ENCODE measurements at places on chromosomes 5 and 9.
A peak's percentile ranks its signal among the peaks of the same experiment; 100 is the strongest.

- no peak for DNase-seq
Observed at GRCh38 chr5:132771503-132771998, 5.5 kb downstream of the SEPTIN8 start.

DNA sequence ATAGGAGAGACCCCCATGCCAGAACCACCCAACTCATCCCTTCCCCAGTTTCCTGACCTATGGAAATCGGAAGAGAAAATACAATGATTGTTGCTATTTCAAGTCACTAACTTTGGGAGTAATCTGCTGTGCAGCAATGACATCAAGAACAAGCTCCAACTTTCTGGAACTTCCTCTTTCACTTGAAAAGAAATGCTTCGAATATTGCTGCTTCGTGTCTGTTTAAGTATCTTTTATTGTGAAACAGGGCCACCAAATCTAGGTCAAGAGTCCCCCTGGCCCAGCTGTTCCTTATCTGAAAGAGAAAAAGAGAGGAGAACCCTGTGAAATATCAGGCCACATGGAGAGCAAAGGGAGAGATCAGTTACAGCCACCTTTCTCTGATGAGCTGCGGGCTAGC lies 59.4 kb upstream of the DNAH5 start:
- DNase-seq: no peak

DNA sequence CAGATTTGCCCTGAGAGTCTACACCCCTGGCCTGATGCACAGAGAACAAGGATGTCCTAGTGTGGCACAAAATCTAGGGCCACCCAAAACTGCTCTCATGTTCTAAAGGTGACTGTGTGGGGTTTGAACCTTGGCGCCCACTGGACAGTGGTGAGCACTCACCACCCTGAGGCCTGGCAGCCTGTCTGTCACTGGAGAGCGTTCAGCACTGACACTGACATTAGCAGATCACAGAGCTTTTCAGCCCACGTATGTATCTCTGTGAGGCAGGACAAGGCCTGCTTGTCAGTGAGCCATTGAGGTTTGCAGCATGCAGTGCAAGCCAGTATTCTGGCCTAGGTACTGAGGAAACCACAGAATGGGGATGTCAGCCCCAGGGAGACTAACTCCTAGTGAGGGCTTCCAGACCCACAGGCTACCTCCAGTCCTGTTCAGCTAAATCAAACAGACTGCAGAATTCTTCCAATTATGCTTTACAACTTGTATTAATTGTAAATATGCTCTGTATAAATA lies 38.9 kb upstream of the SLC2A8 start:
- peak; percentile 75 for DNase-seq

DNA sequence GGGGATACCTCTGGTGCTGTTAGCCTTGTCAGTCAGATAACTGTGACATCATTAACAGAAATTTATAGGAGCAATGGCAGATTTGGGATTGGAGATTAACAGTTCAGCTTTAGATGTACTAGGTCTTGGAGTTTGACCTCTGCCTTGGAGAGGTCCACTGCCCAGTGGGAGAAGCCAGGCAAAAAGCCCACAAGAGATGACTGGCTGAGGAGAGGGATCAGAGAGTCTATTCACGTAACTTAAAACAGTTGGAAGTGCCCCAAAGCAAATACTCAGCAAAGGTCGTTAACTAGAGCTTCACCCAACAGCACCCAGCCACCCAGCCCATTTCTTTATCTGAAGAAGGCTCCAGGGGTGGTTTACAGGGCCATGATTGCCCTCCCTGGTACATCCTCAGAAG lies 232.7 kb upstream of the PPP1R2B start:
- no peak for DNase-seq

DNA sequence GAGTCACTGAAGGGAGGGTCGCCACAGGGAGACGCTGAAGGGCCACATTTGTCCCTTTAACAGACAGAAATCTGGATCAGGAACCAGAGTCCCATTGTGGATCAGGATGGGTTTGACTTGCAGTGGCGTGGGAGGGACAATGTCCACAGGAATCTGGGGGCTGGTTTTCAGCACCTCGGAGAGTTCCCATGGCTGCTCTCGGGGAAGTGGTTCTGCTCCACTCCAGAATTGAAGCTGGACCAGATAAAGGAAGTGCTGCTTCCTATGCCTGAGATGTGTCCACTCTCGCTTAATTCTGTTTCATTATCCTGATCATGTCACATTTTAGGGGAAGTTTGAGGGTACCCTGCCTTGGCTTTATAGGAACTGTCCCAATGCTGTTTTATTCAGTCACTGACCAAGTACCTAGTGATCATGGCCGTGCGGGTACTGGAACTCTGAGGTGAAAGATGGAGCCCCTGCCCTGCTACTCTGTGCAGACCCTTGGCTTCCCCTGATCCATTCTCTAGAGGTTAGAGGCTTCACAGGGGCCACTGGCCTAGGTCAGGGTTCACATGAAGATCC lies 28.7 kb downstream of the ENHO start:
- DNase-seq: no peak

GRCh38 chr5:125333416-125333815 lies 587.0 kb upstream of the ZNF608 start:
- no peak for DNase-seq

- no peak for DNase-seq
Observed at GRCh38 chr5:158398360-158399201, 539.6 kb upstream of the CLINT1 start.

GRCh38 chr5:96463091-96463490 lies 30.0 kb upstream of the PCSK1 start:
- no peak for DNase-seq

- DNase-seq: no peak
Observed at GRCh38 chr5:72156946-72157624, 49.8 kb downstream of the MAP1B start.

Measured in SK-N-DZ (cell line).